ENCODE measurements at places on chromosomes 16 and 17. TPM values are rescaled to one million over a fixed set of nuclear protein-coding genes. Genes with fewer than 3 reads are reported as not detected.

CNGB1 gene
- 0.07 TPM for polyA plus RNA-seq

RAP1GAP2 gene
- polyA plus RNA-seq, result 22.5 TPM

DNA sequence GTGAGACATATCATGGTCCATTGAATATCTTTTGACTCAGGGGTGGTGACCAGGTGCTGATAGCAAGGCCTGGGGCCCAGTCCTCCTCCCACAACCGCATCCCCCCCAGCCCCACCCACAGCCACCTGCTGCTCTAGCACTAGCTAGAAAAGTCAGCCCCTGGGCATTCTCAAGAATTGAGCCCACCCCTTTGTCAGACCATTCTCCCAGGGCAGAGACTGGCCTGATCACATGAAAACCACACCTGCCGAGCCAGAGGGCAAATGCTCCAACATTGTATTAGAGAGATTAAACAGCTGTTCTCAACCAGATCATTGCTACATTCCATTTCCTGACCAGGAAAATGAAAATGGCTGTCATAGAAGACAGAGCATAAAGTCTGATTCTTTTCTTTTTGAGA, 62.4 kb downstream of the RAB11FIP4 start:
- no peak for DNase-seq

- DNase-seq, result no peak
Measured at GRCh38 chr17:40018211-40019121, 3.2 kb downstream of the CSF3 start.

GRCh38 chr16:73124665-73125375, 76.9 kb upstream of the ZFHX3 start:
- DNase-seq, result no peak

GRCh38 chr16:49661465-49662187, 194.3 kb downstream of the ZNF423 start:
- no peak for DNase-seq
